A549 (cell line): ENCODE measurements at places on chromosomes 1 and 21. TPM values are rescaled to one million over a fixed set of nuclear protein-coding genes. Genes with fewer than 3 reads are reported as not detected.

Gene SLC1A7
- polyA plus RNA-seq: 0.03 to 0.07 TPM (median 0.04 TPM) in 3 replicates

GRCh38 chr1:227886993-227887696, 60.6 kb downstream of the WNT9A start:
- DNase-seq: no peak

DNA sequence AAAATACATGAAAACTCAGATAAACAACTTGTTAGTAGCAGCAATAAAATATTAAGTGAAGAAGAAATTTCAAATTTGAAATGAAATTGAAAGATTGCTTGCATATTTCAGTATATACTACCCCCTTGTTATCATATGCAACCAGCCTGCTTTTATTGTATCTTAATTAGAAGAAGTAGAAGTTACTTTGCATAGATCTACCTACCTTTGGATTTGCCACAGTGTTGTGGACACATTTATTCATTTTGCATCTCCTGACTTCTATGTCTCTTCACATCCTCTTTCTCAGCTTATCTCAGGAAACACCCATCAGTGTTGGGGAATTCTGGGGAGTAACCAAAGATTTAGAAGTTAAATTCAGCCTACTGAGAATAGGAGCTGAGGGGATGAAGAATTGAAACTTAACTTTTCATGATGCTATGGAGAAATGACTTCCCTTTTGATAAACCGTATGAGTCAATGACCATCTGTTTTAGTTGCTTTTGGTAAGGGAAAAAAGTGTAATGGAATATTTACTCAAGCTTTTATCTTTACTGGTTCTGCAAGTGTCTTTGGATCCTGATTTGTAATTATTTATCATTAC, 96.9 kb downstream of the RGL1 start:
- no peak for DNase-seq

DNA sequence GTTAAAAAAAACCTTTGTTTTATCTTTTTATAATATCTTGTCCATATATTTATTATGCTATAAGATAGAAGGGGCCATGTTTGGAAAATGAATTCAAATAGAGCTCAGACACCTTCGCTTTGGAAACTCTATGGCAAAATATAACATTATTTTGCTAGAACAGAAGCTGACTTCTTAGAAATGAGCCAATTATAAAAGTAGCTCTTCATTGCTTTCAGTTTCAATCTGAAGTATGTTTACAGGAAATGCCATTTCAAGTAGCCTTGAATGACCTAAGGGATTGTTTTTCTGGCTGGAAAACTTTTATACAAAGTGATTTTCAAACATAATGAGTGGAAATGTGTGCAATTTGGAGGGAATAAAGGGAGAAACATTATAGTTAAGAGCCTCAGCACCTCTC, 37.8 kb upstream of the GBP5 start:
- no peak for DNase-seq
